ENCODE measurements at places on chromosomes 3 and 15. TPM values are rescaled to one million over a fixed set of nuclear protein-coding genes. Genes with fewer than 3 reads are reported as not detected.

The FANCI gene
- polyA plus RNA-seq = 5.4 TPM

The PP2D1 gene
- polyA plus RNA-seq = not detected

The PRR20G gene
- not detected for polyA plus RNA-seq

The CAV3 gene
- polyA plus RNA-seq = not detected

The PCSK6 gene
- 1.4 TPM for polyA plus RNA-seq

The ACOX2 gene
- polyA plus RNA-seq = not detected

The CKMT1A gene
- 14.0 TPM for polyA plus RNA-seq

The MLF1 gene
- 55.9 TPM for polyA plus RNA-seq

The HSPBAP1 gene
- polyA plus RNA-seq = 8.6 TPM

The ATP13A4 gene
- polyA plus RNA-seq = 6.2 TPM

The MAP6D1 gene
- polyA plus RNA-seq = 2.8 TPM

The MORC1 gene
- polyA plus RNA-seq = not detected

The CCDC54 gene
- polyA plus RNA-seq = not detected

The ZNF80 gene
- polyA plus RNA-seq = 0.17 TPM
